HuH-7 (cell line): ENCODE measurements at places on chromosomes 16 and 17.

DNA sequence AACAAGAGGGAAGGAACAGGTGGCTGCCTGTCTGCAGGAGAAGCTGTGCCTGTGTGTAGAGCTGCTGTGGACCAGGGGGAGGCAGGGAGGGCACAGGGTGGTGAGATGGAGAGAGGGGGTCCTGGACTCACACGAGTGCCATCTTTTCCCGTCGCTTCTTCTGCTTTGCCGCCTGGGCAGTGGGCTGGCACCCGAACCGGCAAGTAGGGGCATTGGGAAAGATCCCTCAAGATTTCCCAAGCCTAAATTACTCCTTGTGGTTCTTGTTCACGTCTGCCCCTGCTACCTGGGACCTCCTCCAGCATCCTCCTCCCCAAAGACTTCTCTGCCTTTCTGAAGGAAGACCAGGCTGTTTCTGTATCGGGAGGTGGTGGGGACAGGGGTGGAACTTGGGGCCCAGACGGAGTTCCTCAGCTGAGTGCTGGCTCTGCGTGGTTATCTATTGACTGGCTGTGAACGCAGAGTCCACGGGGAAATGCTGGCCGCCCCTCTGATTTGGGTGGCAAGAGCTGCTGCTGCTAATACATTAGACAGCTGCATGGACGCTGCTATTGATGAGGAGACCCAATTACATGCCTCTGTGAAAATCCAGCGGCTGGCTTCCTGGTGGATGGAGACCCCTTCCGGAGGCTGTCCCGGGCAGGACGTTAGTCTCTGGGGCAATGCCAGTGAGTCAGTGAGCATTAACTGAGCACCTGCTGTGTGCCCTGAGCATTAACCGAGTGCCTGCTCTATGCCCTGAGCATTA, 114.5 kb downstream of the OR1D5 start:
- no peak for DNase-seq

DNA sequence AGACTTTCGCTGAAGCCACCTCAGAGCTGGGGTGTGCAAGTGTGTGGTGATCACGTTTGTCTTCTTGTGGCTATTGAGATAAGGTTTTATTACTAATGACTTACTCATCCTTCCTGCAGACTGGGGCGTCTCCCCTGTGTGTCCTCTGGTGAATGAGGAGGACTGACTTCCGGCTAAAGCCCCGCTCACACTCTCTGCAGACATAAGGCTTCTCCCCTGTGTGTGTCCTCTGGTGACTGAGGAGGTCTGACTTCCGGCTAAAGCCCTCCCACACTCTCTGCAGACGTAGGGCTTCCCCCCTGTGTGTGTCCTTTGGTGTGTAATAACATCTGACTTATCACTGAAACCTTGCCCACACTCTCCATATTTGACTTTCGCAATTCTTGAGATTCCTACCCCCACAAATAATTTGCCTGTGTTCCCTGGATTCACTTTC, 19.4 kb downstream of the PRDM7 start:
- no peak for DNase-seq

GRCh38 chr17:600576-601243, 113.9 kb downstream of the VPS53 start:
- no peak for DNase-seq

DNA sequence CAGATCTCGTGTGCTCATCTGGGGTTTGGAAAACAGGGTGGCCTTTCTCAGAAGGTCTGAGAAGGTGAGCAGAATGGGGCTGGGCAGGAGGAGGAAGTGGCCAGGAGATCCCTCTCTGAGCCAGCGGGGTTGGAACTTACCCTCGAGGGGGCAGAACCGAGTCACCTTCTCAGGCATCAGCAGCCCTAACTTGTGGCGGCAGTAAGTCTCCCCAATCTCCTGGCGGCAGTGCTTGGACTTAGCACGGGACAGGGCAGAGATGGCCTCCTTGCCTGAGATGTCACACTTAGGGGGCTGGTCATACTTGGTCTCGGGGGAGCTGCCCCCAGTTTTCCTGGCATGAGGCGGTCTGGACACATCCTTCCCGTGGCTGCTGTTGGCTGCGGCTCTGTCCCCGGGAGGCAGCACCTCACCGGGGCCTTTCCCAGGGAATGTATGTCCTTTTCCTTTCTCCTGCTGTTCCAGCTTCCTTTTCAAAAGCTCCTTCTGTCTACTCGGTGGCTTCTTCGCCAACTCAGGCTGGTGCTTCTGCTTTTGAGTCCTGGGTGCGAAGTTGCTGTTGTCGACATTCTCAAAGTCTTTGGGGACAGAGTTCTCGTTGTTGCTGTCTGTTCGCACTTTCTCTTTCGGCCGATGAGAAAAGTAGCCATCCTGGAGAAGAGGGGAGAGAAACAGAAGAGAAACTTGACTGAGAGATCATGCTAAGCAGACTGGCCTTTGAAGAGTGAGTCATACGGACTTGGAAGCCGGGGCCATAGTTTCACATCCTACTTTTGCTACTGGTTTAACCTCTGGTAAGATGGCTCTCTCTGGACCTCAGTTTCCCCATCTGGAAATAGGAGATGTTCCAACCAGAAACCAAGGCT, 211.7 kb downstream of the XYLT1 start:
- DNase-seq = no peak

DNA sequence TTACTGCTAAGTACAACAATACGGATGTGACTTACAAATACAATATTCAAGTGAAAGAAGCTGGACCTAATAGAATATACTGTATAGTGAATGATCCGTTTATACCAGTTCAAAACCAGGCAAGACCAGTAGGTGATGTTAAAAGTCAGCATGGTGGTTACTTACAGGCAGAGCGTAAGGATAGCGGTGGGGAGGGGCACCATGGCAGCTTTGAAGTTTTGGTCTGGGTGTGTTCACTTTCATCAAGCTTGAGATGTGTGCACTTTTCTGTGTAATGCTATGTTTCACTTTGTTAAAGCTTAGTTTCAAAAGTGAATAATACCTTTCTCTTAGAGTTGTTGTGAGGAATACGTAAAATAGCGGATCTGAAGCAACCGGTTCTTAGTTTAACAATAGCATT, 16.5 kb upstream of the SLC35G3 start:
- no peak for DNase-seq

DNA sequence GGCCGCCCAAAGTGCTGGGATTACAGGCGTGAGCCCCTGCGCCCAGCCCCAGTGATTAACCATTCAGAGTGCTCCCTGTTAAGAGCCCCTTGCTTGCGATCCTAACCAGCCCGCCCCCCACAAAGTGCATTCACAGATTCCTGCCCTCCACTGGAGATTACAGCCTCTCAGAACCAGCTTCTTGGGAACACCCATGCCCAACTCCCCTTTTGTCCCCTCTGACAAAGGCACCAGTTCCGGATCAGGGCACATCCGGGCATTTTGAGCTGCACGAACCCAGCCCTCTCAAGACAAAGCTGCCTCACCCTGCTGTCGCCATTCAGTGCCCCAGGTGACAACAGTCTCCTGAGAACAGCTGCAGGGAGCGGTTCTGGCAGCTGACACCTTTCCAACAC, 848 bp upstream of the KRT19 start:
- DNase-seq = no peak
